ENCODE measurements at places on chromosomes 5 and 9.

DNA sequence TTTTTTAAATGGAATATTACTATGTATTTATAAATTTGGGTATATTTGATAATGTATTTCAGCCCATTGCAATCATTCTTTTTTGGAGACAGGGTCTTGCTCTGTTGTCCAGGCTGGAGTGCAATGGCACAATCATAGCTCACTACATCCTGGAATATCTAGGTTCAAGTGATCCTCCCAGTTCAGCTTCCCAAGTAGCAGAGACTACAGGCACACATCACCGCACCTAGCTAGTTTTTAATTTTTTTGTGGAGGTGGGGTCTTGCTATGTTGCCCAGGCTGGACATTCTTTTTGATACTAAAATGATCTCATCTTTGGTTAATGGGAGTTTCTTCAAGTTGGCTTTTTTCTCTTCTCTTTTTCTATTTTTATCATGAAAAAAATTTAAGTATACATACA is 91.3 kb downstream of the UNC13B start:
- DNase-seq = no peak

GRCh38 chr9:34985311-34985899 is 4.1 kb upstream of the DNAJB5 start:
- peak; percentile 66 for DNase-seq

DNA sequence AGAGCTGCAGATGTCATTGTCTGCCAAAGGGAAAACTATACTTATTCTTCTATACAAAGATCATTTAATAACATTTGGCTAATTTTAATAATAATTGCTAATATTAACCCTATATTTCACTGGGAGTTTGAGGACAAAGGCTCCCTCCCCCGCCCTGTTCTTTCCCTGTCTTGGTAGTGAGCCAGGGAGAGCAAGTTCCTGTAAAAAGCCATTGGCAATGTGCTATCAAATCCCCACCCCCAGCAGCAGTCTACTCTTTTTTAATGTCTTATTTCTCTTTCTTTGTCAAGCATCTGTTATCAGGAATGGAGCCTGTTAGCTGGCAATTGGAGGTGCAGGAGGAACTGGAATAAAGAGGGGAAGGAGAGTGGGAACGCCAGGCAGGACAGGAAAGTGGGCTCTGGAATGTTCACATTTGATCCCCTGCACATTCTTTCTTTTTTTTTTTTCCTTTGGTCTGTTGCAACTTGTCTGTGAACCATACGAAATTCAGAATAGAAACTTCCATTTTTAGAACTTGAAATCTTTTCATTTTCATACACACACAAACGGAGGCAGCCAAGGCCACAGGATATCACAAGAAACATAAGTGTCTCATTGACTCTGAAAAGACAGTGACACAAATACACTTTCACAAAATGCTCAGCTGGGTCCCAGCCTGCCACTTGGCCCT is 664.8 kb upstream of the ZNF608 start:
- DNase-seq = peak; percentile 68

GRCh38 chr5:152177626-152178349 is 227.3 kb downstream of the NMUR2 start:
- no peak for DNase-seq

GRCh38 chr5:158388021-158388420 is 529.1 kb upstream of the CLINT1 start:
- no peak for DNase-seq

GRCh38 chr9:137444106-137444790 is 3.1 kb upstream of the ENTPD8 start:
- no peak for DNase-seq

GRCh38 chr5:98771382-98772109 is 1.9 kb upstream of the RGMB start:
- DNase-seq = peak; percentile 87

GRCh38 chr5:169923988-169924387 is 56.3 kb downstream of the INSYN2B start:
- no peak for DNase-seq

DNA sequence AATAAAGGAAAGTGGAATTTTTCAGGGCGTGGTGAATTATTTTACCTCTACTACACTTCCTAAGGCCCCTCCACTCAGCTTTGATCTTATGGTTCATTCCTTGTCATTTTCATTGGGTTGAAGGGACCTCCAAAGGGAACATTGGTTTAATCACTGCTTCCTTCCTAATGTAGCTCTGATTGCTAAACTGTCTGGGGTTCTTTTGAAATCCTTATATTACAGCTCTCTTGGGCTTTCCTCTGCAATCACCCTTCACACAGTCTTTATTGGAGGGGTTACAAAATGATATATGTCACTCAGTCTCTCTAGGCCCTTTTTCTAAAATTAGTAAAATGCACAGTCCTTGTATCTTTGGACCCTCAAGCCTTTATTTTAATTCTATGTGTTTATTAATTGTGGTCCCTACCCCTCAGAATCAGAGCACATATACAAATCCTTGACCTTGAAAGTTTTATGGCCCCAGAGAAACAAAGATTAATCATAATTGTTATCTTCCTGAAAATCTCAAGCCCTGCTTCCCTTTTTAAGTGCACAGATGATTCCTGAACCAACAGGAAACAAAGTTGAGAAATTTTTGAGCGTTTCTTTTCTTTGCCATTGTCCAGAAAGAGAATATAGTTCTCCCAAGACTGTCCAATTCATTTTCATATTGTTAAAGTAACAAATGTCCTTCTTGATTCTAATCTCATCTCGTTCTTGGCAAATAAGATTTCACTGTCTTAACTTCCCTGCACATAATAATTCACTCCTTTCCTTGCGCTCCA is 330.0 kb downstream of the ARRDC3 start:
- no peak for DNase-seq

GRCh38 chr5:35822511-35822910 is 34.2 kb upstream of the IL7R start:
- DNase-seq = no peak

GRCh38 chr5:33563983-33564908 is 123.5 kb downstream of the TARS1 start:
- no peak for DNase-seq

GRCh38 chr5:50953290-50953689 is 286.9 kb downstream of the PARP8 start:
- no peak for DNase-seq

- DNase-seq = no peak
Observed at GRCh38 chr5:38613490-38613889, 57.0 kb upstream of the LIFR start.

GRCh38 chr9:138117101-138117750 is 239.6 kb downstream of the CACNA1B start:
- no peak for DNase-seq

GRCh38 chr5:41368158-41368557 is 142.2 kb downstream of the PLCXD3 start:
- DNase-seq = no peak

DNA sequence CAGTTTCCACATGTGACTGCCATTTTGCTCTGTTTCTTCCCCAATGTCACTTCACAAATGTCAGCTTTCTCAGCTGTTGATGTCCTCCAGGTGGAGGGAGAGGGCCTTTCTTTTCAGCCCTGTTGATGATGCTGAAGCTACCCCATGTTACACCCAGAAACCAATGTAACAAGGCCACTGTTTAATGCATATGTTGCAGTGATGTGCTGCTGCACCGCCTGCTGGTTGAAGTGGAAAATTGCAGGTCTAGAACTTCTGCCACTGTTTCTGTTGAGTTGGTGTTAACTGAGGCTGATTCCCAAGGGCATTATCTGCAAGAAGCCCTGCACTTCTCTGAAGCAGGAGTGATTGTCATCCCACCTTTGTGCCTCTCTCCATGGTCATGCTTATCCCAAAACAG is 428.4 kb downstream of the KDM4C start:
- DNase-seq = no peak

GRCh38 chr5:179354305-179354882 is 9.1 kb upstream of the ADAMTS2 start:
- no peak for DNase-seq

DNA sequence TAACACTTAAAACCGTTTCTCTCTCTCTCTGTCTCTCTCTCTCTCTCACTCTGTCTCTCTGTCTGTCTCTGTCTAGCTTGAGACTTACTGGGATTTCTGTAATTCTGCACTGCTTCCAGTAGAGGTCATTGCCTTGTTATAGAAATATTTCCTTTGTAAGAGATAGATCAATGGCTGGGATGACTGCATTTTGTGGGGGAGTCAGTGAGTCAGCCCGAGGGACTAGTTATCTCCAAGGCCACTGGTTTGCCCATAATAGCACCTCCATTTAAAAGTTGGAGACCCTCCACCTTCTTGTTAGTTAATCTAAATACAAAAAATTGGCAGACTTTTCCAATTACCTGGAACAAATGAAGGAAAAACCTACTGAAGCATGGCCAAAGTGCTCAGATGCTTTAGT is 547.2 kb downstream of the LRRC70 start:
- DNase-seq = peak; percentile 72

GRCh38 chr9:107971241-107971640 is 481.7 kb upstream of the KLF4 start:
- DNase-seq = peak; percentile 54

DNA sequence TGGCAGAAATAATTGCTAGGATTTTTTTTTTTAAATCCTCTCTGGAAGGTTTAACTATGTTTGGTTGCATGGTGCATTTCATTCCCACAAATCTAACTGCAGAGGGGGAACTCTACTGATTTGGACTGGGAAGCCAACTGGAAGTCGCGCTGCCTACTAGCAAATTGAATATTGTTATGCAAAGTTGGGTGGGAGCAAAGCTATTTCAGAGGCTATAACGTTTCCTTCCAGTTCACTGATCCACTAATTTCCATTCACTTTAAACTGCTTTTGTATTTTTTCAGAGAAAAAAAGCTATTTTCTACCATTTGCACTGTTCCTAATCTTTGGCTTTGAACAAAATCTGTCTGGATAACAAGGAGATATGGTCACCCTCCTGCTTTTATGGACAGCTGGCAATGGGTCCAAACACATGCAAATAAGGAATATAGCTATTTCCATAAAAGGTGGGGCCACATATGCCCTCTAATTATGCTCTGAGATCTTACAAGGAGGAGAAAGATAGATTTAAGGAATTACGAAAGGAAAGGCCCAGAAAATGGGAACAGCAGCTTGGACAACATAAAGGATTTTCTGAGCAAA is 40.1 kb downstream of the MACIR start:
- no peak for DNase-seq

Measured in bronchial epithelial cell (primary cell).